ENCODE measurements at places on chromosomes 6 and 20.
A peak's percentile ranks its signal among the peaks of the same experiment; 100 is the strongest.

- no peak for DNase-seq
Measured at GRCh38 chr6:84776392-84776791, 12.0 kb upstream of the TBX18 start.

GRCh38 chr6:43929511-43929910 is 159.5 kb downstream of the VEGFA start:
- no peak for DNase-seq

DNA sequence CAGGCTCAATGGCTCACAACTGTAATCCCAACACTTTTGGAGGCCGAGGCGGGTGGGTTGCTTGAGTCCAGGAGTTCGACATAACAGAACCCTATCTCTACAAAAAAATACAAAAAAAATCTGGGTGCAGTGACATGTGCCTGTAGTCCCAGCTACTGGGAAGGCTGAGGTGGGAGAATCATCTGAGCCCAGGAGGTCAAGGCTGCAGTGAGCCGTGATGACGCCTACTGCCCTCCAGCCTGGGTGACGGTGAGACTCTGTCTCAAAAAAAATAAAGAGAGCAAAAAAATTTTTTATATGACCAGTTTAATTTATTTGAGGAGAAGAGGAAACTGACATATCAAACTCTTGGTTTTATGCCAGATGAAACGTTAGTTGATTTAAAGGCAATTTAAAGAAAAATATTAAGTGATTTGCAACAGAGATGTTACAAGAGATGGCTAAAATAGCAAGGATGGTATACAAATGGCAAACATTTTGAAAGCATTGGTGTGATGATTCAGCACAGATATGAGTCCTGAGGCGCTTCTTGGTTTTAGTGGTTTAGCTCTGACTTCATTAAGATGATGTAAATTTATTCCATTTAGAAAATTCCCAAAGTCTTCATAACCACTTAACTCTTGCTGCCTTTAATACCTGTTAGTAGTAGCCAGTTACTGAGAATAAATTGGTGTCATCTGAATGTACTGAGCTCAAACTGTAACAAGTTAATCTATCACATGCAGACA is 17.7 kb downstream of the GTF2H5 start:
- peak; percentile 78 for DNase-seq

- DNase-seq = no peak
Measured at GRCh38 chr6:506508-506907, 115.0 kb downstream of the IRF4 start.

GRCh38 chr6:30882204-30882758 is 2.0 kb upstream of the DDR1 start:
- no peak for DNase-seq

- peak; percentile 50 for DNase-seq
Measured at GRCh38 chr6:41970436-41970846, 28.8 kb upstream of the CCND3 start.

DNA sequence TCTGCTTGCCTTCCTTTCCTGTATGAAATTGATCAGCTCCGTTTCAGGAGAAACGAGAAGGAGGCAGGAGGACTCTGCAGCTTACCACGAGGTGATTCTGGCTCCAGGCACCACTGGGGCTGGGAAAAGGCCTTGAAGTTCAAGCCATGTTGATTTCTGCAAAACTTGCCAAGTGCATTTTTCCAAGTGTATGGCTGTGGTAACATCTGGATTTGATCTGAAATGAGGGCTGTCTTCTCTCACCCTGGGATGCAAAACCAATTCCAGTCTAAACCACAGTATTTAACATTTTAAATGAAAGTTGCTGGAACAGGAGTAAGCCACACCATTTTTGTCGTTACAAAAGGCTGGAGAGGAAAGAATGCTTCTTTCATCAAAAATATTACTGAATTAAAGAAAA is 36.1 kb upstream of the FAM210B start:
- no peak for DNase-seq
